ENCODE measurements at places on chromosomes 4 and X.

- DNase-seq: no peak
Measured at GRCh38 chr4:141659539-141659938, 23.2 kb downstream of the IL15 start.

DNA sequence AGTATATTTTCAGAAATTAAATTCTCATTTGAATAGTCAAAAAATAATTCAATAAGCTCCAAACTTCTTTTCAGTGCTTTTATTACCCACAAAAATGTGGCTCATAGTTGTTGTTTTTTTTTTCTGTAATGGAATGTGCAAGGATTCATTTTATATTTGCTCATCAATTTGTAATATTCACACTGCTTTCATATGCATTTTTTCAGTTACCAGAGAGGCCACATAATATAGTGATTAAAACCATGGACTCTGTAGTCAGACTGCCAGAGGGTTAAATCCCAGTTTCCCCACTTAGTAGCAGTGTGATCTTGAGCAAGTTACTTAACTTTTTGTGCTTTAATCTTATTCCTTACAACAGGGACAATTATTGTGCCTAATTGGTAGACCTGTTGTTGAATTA lies 64.5 kb downstream of the FAM9B start:
- no peak for DNase-seq

DNA sequence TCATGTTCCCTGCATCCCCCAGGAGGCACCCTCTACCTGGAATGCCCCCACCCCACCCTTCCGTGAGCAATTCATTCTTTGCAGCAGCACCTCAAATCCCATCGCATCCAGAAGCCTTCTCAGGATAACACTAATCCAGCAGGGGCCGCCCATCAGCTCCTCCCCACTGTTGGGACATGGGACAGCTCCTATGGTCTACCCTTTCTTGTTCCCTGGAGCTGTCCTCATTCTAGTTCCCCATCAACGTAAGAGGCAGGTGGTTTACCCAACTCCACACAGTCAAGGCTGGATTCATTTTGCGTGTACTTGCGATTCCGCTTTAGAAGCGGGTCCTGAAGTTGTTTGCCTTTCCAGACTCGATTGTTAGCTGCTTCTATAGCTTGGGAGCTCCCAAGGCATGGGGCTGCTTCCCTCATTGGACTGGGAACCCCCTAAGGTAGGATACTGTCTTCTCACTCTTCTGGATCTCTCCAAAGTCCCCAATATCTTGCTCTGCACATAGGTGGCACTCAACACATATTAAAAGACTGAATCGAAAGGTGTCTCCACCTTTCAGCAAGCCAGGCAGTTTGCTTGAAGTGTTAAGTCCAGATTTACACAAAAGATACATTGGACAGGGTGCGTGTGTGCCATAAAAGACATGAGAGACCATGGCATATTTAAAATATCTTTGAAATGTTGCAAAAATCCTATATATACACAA lies 942 bp upstream of the APLN start:
- DNase-seq: no peak

DNA sequence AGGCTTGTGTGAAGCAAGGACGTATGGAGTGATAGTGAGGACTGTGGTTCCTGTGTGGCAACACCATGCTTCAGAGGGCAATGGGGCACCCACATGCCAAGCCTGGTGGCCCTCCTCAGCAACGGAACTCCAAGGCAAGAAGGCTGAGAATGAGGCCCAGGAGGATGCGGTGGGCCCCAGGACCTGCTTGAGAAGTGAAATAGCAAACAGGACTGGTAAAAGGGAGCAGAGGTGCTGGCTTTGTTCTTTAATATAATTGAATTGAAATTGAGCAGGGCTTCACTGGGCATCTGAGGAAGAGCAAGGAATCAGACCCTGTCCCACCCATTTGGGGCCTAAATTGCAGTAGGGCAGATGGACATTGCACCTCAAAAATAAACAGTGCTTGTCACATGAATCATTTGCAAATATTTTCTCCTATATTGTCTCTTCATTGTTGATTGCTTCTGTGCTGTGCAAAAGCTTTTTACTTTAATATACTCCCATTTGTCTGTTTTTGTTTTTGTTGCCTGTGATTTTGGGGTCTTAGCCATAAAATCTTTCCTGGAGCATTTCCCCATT lies 2.3 kb downstream of the TMEM187 start:
- no peak for DNase-seq

DNA sequence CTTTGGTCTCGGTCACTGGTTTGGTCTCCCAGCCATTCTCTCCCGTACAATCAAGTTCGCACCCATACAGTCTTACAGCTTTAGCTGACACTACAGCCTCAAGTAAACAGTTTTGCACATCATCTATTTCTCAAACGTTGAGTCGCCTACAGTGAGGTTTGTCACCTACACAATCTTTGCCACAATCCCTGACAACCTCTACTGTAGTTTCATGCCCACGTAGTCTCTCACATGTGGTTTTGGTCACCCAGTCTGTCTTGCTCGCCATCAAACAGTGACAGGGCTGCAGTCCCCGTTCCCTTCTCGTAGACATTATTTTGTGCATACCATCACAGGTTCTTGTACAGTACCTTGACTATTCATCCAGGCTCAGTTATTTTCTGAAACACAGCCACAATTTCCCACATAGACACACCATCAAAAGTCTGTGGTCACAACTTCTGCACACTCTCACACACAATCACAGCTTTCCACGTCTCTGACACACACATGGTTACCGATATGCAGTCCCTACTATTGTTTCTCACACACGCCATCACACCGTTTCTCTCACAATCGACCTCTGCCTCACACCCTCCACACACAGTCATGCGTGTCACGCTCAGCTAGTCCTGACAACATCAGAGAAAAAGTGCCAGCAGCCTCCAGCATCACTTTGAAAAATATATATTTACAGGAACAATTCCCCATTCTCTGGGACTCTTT lies 5.3 kb upstream of the CFP start:
- no peak for DNase-seq

Data from frontal cortex (tissue), 4 donors.